ENCODE measurements at places on chromosomes 1 and 21.

GRCh38 chr1:168266644-168267186, 14.0 kb upstream of the TBX19 start:
- no peak for DNase-seq

- DNase-seq: no peak
Observed at GRCh38 chr1:98839840-98840239, 164.8 kb downstream of the PLPPR5 start.

- no peak for DNase-seq
Observed at GRCh38 chr1:226428791-226429461, 21.0 kb upstream of the PARP1 start.

DNA sequence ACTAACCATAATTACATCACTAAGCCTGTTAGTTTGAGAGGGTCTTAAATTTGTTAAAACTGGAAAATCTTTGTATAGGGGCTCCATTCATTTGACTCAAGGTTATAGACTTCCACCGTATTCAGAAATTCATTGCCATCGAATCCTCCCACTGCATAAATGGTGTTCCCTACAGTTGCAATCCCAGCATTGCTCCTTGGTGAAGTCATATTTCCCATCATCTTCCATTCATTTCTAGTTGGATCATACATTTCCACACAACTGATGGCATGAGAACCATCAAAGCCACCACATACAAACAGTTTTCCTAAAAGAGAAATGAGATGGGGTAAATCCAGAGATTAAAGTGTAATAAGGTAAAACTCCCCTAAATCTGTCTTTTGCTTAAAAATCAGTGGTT, 19.1 kb downstream of the IVNS1ABP start:
- no peak for DNase-seq

All from suppressor macrophage treated with lipopolysaccharide for 1 hour (primary cell).